ENCODE measurements at places on chromosomes 11 and 22. TPM values are rescaled to one million over a fixed set of nuclear protein-coding genes. Genes with fewer than 3 reads are reported as not detected.

DNA sequence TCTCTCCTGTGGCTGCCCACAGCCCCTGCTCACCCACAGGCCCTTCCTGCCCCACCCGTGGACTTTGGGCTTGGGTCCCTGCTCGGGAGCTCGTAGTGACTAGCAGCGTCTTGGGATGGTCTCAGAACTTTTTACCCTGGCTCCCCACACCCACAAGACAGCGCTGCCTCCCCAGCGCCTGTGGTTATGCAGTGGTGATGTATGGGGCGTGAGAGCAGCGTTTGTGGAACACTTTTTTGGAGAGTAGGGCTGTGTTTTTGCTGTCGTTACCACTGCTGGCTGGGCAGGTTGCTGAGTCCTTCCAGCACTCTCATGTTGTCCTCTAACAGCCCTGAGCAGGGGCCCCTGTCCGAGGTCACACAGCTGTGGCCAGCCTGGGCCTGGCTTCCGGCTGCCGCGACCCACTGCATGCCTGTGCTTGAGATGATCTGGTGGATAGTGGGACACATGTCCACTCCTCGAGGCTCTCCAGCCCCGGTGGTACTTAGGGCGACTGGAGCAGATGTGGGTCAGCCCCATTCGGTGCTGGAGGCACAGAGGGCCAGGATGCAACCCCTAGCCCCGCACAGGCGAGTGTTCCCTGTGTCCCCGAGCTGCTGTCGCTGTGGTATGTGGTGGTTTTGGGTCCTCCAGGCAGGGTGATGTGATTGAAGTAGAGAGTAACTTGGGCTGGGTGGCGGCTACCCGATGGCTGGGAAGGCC is 7.1 kb upstream of the GRAMD4 start:
- H3K27ac ChIP-seq: no peak overlapping the region
- no peaks in the 10 kb centered on the region for H3K27me3 ChIP-seq
- H3K36me3 ChIP-seq: no peaks in the 10 kb centered on the region
- no peak overlapping the region for H3K4me3 ChIP-seq

GRCh38 chr11:111851636-111852035 is 19.7 kb downstream of the ALG9 start:
- H3K27ac ChIP-seq: no peak overlapping the region
- H3K4me1 ChIP-seq: peaks cover 14% of the 10 kb centered on the region
- H3K27me3 ChIP-seq: no peaks in the 10 kb centered on the region
- peaks cover 13% of the 10 kb centered on the region for H3K36me3 ChIP-seq
- H3K4me3 ChIP-seq: no peak overlapping the region

DNA sequence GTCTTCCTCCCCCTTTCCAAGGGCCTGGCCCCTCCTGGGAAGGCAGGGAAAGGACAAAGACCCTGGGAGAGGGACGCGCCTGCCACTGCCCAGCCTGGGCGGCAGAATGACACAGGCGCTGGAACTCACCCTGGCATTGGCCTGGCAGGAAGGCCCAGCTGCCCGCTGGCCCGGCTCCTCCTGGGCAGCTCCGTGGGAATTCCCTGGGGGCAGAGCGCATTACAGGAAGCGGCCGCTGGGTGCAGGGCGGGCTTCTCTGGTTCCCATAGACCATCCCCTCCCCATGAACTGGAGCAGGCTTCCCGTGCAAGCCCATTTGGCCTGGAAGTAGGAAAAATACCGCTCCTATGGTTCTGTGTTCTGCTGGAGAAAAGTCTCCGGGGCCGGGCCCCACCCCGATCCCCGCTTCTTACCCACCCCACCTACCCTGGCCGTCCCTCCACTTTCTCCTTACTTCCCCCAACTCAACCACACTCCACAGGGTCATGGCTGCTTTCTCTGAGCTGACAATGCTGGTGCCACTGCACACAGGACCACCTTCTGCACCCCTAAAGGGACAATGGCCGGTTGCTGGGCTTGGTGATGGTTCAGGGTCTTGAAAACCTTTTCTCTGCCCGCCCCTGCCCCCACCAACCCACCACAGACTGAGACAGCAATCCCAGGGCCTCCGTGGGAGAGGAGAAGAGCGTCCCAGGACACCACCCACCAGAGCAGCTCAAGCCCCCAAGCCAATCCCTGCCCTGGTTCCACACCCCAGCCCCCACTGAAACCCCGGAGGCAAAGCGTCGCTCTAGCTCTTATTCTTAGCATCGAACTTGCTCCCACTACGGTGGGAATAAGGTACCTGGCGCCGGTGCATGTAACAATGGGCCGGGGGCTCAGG is 58.9 kb downstream of the LINC01488 start:
- H3K36me3 ChIP-seq: no peaks in the 10 kb centered on the region
- no peak overlapping the region for H3K27ac ChIP-seq
- H3K27me3 ChIP-seq: peaks cover 7% of the 10 kb centered on the region
- H3K4me3 ChIP-seq: no peak overlapping the region
- peaks cover 26% of the 10 kb centered on the region for H3K4me1 ChIP-seq
- DNase-seq: no peak

GRCh38 chr11:124945826-124946225 is 8.2 kb upstream of the CCDC15 start:
- H3K27ac ChIP-seq: no peak overlapping the region
- no peak overlapping the region for H3K4me3 ChIP-seq
- no peak for DNase-seq
- no peaks in the 10 kb centered on the region for H3K27me3 ChIP-seq
- peaks cover 14% of the 10 kb centered on the region for H3K4me1 ChIP-seq
- peaks cover 8% of the 10 kb centered on the region for H3K36me3 ChIP-seq

The CSNK1E gene
- 171 TPM for total RNA-seq

GRCh38 chr22:42913874-42914510 is 56.9 kb upstream of the ARFGAP3 start:
- no peaks in the 10 kb centered on the region for H3K27me3 ChIP-seq
- no peak for DNase-seq
- H3K4me1 ChIP-seq: peaks cover 2% of the 10 kb centered on the region
- no peak overlapping the region for H3K4me3 ChIP-seq

- H3K4me3 ChIP-seq: no peak overlapping the region
- peaks cover 10% of the 10 kb centered on the region for H3K4me1 ChIP-seq
- no peaks in the 10 kb centered on the region for H3K27me3 ChIP-seq
- peaks cover 5% of the 10 kb centered on the region for H3K36me3 ChIP-seq
- 0 out of 2 replicates have a peak overlapping the region, but pooled peaks have one; percentile 14 for H3K27ac ChIP-seq
- DNase-seq: peak; percentile 30
Observed at GRCh38 chr11:86183694-86184093, 60.9 kb upstream of the EED start.

The CCDC87 gene
- total RNA-seq: 0.41 TPM

The ZNF70 gene
- 6.7 TPM for total RNA-seq

DNA sequence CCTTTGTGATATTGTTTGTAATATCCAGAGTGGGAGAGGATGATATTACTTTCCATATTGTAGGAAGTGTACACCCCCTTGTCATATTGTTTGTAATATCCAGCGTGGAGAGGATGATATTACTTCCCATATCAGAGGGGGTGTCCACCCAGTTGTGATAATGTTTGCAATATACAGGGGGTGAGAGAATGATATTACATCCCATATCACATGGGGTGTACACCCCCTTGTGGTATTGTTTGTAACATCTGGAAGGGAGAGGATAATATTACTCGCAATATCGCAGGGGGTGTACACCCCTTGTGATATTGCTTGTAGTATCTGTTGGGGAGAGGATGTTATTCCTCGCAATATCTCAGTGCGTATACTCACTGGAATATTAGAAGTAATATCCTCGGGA is 61.5 kb downstream of the PRSS23 start:
- peaks cover 4% of the 10 kb centered on the region for H3K36me3 ChIP-seq

DNA sequence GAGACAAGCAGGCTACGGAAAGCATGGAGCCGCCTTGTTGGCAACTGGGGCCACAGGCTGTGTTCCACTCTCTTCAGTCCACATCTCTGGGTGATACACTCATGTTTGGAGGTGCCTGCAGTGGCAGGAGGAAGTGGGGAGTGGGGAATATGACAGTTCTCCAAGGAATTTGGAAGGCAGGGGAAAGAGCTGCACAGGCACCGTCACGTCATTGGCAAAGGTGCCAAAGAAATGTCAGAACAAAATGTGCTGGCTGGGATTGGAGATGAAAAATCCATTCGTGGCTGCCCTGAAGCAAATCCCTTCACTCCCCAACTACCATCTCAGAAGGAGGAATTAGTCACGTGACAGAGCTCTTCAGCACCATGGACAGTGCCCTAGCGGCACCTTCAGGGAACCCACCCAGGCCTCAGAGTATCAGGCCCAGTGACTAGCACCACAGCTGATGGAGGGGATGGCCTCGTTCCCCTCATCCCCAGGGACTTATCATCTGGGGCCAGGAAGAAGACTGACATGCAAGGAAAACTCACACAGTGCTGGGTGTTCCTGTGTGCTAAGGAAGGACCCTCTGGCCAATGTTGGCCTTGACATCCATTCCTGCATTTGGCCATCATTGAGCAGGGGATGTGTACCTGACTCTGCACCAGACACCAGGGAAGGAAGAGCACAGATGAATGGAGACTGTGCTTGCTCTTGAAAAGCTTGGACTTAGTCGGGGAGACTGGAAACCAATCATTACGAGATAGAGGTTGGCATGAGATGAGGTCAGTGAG is 48.5 kb upstream of the PRDM11 start:
- H3K4me3 ChIP-seq: no peak overlapping the region
- H3K36me3 ChIP-seq: no peaks in the 10 kb centered on the region
- H3K27ac ChIP-seq: no peak overlapping the region
- peaks cover 20% of the 10 kb centered on the region for H3K4me1 ChIP-seq
- peak; percentile 25 for DNase-seq

- H3K27ac ChIP-seq: no peak overlapping the region
- no peaks in the 10 kb centered on the region for H3K36me3 ChIP-seq
- H3K27me3 ChIP-seq: no peaks in the 10 kb centered on the region
- no peak overlapping the region for H3K4me3 ChIP-seq
Observed at GRCh38 chr11:92826136-92826535, 143.3 kb upstream of the MTNR1B start.

GRCh38 chr11:107669191-107669740 is 42.6 kb downstream of the SLN start:
- H3K27ac ChIP-seq: no peak overlapping the region
- no peak for DNase-seq
- no peaks in the 10 kb centered on the region for H3K36me3 ChIP-seq
- no peaks in the 10 kb centered on the region for H3K4me1 ChIP-seq

The OR10D3 gene
- total RNA-seq: not detected

DNA sequence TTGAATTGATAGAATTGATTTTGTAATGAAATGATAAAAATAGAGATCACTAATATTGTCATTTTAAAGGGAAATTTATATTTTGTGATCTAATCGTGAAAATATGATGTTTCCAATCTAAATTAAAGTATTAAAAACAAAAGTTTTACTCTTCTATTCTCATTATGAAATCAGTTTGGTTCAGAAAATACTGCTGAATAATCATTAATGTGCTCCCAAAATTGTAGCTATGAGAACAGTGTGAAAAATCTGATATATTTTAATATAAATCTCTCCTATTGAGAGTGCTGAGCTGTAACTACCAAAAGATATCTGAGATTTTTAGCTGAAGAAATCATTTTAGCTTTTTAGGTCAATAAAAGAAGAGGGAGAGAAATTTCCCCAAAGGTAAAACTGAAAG is 287.5 kb upstream of the ANO3 start:
- H3K4me3 ChIP-seq: no peak overlapping the region
- H3K4me1 ChIP-seq: no peaks in the 10 kb centered on the region
- no peak for DNase-seq
- no peaks in the 10 kb centered on the region for H3K27me3 ChIP-seq

DNA sequence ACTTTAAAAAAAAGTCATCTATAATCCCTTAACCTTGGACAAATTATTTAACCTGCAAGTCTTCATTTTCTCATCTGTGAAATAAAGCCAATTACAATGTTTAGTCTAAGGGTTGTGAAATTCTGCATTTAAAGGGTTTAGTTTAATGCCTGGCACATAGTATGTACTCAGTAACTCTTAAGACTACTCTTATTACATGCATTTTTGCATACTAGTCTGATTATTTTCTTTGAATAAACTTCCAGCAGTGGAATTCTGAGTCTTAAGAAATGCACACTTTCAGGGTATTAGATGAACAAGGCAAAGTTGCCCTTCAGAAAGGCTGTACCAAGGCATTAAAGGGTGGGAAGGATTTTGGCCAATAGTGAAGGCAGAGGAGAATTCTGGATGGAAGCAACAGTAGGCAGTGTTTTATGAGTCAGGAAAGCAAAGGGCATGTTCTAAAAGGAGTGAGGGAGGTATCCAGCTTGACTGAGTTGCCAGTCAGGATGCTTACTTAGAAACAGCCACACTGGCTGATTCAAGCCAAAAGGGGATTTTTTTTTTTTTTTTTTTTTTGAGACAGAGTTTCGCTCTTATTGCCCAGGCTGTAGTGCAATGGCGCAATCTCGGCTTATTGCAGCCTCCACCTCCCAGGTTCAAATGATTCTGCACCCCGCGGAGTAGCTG is 50.5 kb downstream of the SWAP70 start:
- H3K4me3 ChIP-seq: no peak overlapping the region
- peaks cover 28% of the 10 kb centered on the region for H3K36me3 ChIP-seq
- H3K4me1 ChIP-seq: peaks cover 40% of the 10 kb centered on the region
- no peak for DNase-seq
